ENCODE measurements at places on chromosomes 6 and 20.

GRCh38 chr6:40386200-40386599 is 201.0 kb downstream of the LRFN2 start:
- no peak for DNase-seq

GRCh38 chr6:1716868-1717267 is 107.2 kb downstream of the FOXC1 start:
- DNase-seq: no peak

GRCh38 chr6:26403893-26404292 is 1.8 kb downstream of the BTN3A1 start:
- DNase-seq: no peak

DNA sequence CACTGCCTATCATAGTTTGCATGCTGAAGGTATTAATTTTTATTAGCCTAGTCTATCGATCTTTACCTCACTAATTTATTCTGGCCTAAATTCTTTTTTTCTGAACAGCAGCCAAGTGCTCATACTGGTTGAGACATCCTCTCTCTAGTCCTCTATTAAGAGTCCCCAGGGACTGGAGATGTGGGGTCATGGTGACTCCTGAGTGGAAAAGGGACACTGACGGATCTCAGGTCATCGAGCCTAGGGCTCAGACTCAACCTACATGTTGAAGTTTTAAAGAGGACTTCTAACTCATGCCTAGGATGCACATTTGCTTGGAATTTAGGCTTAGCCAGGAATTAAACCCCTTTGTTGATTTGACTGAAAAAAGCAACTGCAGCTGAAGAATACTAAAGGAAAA is 378.1 kb downstream of the BTBD9 start:
- no peak for DNase-seq

- no peak for DNase-seq
These were observed 28.1 kb downstream of the NFYA start for GRCh38 chr6:41100871-41101287.

GRCh38 chr20:5470943-5471342 is 154.2 kb upstream of the PROKR2 start:
- no peak for DNase-seq

DNA sequence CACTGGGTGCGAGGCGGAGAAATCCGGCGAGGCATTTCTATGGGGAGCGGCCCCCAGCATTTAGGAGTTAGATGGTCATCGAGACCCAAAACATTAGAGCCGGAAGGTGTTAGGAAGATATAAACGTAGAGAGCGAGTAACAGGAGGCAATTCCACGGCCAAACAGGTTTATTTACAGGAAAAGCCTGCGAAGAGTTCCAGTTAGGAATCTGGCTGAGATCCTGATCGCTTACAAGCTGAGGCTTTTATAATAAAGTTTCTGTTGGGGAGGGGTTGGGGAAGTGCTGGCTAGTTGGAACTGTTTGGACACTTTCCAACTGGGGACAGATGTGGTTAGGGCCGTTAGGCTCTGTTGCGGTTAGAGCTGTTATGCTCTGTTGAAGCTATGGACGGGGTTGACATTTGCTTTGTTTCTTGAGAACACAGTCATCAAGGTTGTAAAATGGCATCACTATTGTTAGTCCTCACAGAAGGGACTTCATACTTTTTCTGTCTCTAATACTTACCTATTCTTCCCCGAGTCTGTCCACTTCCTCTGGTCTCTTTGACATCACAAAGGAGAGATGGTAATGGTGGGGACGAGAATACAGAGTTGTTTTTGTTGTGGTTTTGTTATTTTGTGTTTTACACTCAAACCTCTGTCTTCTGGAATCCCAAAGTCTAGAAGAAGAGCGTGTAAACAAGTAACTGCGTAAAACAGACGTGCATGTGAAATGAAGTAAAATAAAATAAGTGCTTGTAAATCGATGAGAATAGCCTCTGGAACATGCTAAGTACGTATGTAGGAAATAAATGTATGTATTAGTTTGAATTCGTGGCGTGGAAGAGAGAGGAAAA is 554 bp upstream of the ZSCAN31 start:
- no peak for DNase-seq

- DNase-seq: no peak
These were observed 77.6 kb upstream of the EYA2 start for GRCh38 chr20:46816886-46817638.

- DNase-seq: no peak
These were observed 222.8 kb upstream of the PLN start for GRCh38 chr6:118325220-118325860.

DNA sequence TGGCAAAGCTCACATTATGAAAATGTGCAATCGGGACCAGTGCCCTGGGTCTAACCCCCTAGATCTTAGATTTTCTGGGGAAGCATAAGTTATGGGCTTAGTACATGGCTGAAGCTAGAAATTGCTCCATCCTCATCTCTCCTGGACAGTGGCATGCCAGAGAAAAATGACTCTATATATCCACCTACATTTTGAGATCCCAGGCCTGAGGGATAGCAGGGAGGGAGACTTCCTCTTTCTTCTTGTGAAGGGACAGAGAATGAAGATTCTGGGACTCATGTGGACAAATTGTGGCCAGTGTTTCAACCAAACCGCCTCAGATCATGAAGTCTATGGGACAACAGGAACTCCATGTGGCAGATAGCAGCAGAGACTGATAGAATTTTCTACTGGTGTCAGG is 35.4 kb downstream of the GSTA2 start:
- no peak for DNase-seq

GRCh38 chr6:38311201-38311600 is 328.5 kb downstream of the BTBD9 start:
- DNase-seq: no peak

GRCh38 chr6:108363889-108364313 is 69.0 kb downstream of the AFG1L start:
- no peak for DNase-seq

DNA sequence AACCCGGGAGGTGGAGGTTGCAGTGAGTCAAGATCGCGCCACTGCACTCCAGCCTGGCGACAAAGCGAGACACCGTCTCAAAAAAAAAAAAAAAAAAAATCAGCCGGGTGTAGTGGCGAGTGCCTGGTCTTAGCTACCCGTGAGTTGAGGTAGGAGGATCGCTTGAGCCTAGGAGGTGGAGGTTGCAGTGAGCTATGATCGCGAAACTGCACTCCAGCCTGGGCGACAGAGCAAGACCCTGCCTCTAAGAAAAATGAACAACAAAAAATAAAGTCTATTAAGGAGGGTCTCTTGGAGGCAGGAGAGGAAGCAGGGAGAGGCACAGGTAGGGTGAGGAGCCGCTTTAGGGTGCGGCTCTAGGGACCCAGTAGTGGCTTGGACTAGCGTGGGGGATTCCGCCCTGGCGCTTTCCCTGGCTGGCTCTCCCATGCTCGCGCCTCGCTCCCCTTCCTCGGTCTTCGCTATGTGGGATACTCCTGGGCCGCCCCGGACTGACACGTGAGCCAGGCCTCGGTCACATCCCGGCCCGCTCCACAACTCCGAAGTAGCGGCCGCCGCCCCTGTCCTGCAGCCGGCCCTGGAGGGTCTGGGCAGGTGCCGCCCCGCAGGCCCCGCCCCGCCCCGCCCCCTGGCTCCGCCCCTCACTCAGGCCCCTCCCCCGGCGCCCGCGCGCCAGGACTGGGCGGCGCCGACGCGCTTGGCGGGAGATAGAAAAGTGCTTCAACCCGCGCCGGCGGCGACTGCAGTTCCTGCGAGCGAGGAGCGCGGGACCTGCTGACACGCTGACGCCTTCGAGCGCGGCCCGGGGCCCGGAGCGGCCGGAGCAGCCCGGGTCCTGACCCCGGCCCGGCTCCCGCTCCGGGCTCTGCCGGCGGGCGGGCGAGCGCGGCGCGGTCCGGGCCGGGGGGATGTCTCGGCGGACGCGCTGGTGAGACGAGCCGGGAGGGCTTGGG is at the start of gene MYBL2:
Gene MYBL2 (plus strand): TSS at position 739 of the 953 bp plus-strand sequence. CDS start 170 bp downstream, at position 909.
- DNase-seq: peak; percentile 65

DNA sequence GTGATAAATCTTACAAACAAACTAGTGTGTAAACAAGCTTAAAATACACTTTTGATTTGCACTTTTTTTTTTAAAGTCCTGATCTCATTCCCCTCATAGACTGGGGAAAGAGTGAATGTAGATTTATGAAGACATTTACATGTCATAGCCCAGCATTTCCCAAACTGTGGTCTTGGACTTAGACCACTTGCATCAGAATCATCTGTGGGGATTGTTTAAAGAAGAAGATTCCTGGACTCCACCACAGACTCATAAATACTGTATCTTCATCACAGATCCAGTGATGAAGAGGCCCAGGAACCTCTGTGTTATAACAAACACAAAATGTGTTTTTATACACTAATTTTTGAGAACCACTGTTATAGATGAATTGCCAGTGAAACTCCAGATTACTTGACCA is 99.5 kb downstream of the KCNQ5 start:
- no peak for DNase-seq

GRCh38 chr6:6699741-6700367 is 111.3 kb downstream of the LY86 start:
- DNase-seq: peak; percentile 52

GRCh38 chr6:16564436-16564835 is 196.8 kb downstream of the ATXN1 start:
- DNase-seq: no peak

DNA sequence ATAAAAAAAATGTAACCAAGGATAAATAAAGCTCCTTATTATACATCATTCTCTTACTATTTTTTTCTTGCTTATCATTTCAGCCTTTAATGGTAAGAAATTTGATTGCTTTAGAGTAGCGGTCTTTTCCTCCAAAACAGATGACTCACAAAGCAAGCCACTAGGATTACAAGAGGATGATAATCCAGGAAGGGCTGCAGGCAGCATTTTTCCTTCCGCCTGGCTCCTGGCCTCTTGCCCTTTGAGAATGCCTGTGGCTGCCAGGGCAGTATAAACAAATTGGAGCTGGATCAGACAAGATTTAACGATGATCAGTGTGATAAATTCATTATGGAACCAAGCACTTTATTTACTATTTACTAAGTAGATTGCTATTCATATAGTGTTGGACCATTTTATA is 9.7 kb upstream of the FBXL4 start:
- DNase-seq: peak; percentile 38

DNA sequence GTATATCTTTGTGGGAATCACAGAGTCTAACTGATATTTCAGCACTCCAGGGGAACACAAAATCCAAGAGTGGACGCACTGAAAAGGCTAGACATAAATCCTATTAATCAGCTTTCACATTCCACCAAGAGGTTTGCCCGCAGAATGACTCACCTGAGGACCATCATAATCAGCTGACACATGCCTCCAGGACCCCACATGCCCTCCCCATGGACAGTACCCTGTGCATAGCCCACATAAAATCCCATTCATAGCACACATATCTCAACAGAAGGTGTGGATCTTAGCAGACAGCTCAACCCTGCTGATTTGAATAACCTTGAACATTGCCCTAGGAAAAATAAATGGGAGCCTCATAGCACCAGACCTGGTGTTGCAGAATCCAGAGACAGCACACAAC is 246.8 kb upstream of the TENT5A start:
- DNase-seq: no peak

DNA sequence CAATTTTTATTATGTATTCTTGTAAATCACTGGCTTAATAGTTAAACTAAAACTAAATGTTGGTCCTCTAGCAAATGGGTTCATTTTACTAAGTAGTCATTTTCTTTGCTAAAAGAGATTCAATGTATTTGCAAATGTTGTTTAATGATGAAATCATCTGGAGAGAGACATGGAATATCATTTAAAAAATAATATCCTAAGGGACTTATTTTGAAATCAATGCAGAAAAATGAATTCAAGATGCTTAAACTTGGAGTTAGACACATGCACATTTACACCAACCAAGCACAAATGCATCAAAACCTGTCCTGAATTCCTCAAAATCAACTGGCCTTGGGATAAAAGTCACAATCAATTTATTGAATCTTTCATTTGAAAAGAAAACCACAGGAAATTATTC is 165.0 kb upstream of the RNF217 start:
- DNase-seq: no peak

GRCh38 chr6:120805276-120805675 is 529.0 kb downstream of the TBC1D32 start:
- DNase-seq: no peak

DNA sequence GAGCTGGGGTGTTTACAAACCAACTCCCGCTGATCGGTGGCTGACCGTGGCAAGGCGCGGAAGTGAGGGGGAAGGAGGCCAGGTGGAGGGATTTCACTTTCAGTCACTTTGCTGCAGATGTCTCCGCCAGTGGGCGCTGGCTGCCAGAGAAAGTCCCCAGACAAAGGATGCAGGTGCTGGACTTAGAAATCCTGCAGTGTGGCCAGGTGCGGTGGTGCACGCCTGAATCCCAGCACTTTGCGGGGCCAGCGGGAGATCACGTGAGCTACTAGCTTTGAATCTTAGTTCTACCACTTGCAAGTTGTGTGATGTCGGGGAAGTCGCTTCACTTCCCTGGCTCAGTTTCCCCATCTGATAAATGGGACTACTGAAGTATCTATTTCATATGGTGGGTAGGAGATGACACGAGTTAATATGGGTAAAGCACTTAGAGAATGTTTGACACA is 180.4 kb downstream of the ZNF217 start:
- no peak for DNase-seq

GRCh38 chr6:38215651-38216311 is 396.3 kb downstream of the ZFAND3 start:
- DNase-seq: no peak

DNA sequence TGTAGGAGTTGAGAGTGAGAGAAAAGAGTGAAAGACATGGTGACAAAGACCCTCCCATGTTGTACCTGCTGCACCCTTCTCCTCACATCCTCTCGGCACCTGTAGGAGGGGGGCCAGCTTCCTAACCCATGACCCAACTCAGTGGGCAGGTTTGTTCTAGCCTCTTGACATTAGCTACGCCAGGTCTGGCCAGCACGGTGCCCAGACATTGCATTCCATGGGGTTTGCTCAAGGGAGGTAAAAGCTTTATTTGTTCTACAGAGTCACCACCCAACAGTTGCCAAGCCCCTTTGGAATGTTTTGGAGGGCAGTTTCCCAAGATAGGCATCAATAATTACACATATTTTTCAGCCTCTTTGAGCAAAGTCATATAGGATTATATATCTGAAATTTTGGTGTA is 22.7 kb upstream of the TGM6 start:
- no peak for DNase-seq

DNA sequence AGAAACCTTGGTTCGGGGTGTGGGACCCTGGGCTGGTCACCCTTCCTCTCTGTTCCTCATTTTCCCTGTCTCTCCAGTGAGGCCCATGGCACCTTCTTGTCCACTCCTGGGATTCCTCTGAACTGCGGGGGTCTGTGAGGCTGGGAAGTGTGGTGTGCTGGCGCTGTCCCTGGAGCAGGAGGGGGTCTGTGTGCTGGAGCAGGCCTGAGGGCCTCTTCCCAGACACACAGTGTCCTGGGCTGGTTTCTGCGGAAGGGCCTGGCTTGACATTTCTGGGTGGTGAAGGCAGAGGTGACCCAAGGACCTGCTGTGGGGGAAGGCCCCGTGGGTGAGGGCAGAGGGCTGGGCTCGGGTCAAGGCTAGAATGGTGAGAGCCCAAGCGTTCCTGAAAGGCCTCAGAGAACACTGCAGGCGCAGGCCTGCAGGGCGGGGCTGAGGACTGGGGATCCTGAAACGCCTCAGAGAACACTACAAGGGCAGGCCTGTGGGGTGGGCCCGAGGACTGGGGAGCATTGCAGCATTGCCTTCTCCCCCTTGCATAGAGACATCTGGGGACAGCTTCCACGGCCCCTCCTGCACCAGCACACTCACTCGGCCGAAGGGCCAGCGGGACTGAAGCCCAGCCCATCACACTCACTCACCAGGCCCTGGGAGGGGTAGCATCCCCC is 10.6 kb upstream of the BAK1 start:
- DNase-seq: no peak

All from NCI-H460 (cell line).